ENCODE measurements at places on chromosomes 7 and 10.

DNA sequence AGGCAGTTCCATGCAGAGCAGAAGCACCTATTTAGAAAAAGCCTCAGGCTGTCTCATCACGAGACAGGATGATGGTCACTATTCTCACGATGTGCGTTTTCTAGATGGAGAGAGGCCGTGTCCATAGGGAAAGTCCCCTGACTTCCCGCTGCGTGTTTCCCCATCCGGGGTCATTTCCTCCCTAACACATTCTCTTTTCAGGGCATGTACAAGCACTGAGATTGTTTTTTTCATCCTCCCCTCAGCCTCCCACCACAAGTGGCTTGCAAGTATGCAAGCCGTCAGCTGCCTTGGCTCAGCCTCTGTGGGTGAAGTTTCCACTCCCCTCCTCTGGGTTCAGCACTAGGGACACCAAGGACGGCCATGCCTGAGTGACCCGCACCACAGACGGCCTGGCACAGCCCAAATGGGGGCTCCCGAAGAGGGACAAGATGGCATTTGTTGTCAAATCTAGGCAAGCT is 2.7 kb upstream of the CALML5 start:
- no peak for DNase-seq

DNA sequence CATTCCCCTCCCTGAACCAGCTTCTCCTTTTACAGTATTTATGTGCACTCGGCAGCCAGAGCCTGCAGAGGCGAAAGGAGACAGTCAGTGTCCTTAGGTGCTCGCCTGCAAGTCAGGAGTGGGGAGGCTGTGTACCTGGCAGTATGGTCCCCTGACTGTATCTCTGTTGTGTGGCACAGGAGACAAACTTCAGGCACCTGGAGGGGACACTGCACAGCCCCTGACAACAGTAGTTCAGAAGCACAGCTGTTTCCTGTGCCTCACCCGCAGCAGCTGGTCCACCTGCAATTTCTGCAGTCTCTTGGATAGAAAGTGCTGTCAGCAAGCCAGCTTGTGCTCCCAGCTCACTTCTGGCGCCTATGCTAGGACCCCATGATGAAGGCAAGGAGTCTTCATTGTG is 73.4 kb upstream of the LAMB4 start:
- no peak for DNase-seq

GRCh38 chr7:361680-362401 is 71.9 kb downstream of the FOXL3 start:
- no peak for DNase-seq

GRCh38 chr10:51183783-51184182 is 109.5 kb downstream of the PRKG1 start:
- no peak for DNase-seq

GRCh38 chr10:117619223-117619622 is 76.7 kb downstream of the EMX2 start:
- DNase-seq: no peak

GRCh38 chr7:78164459-78164858 is 365.9 kb downstream of the PHTF2 start:
- DNase-seq: no peak

- no peak for DNase-seq
These were observed 1.3 kb downstream of the CNNM2 start for GRCh38 chr10:102919246-102919959.

- no peak for DNase-seq
These were observed 425.7 kb upstream of the SEMA3D start for GRCh38 chr7:85612514-85612913.

DNA sequence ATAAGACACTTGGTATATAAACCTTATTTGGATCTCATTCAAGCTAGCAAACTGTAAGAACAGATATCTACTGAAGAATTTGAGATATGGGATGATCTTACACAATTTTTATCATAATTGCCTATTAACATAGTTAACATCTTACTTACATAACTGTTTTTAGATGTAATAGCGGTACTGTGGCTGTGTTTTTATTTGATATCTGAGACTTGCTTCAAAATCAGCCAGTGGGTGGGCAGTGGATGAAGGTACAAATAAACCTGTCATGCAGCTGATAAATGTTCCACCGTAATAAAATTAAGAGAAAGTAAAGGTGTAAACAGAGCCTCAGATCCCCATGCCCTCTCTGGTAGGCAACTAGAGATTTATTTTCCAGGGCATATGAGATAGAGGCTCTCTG is 28.4 kb upstream of the PTPRN2 start:
- DNase-seq: no peak

GRCh38 chr10:6195846-6196245 is 6.9 kb upstream of the PFKFB3 start:
- DNase-seq: no peak

DNA sequence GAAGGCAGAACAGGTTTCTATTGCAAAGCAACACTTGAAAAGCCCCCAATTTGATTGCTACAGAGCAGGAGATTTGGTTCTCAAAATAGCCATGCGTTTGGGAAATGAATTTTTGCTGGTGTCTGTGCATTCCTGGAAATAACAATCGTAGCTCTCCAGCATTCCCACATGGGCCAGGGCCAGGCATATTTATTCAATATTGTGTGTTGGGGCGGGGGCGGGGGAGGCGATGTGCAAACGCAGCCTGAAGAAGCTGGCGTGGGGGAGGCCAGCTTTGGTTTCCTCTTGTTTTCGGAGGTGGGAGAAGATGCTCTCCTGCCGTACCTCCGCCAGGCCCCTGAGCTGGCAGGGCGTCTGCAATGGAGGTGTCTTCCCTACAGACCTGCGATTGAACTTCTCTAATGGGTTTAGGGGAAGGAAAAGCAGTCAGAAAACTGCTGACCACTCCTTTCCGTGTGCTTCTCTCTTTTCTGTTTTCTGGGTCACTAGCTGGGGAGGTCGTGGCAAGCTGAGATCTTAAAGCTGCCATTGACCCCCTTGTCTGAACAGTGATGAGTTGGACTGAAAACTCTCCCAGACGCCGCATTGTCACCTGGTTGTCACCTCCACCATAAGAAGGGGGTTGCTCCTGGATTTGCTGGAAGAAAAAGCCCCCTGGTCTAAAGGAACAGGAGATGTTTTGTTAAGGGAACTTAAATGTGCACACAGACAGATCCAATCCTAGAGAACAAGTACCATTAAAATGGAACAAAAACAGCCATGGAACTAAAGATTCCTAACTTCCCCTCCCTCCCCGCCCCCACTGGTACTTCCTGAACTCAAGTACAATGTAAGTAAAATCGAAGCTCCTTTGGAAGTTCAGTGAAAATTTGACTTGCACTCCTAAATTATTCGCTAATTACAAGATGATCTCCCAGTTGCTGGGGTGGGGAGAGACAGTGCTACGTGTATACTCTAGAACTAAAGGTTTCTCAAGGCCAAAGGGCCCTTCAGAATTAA is 56.4 kb upstream of the HABP2 start:
- DNase-seq: no peak

DNA sequence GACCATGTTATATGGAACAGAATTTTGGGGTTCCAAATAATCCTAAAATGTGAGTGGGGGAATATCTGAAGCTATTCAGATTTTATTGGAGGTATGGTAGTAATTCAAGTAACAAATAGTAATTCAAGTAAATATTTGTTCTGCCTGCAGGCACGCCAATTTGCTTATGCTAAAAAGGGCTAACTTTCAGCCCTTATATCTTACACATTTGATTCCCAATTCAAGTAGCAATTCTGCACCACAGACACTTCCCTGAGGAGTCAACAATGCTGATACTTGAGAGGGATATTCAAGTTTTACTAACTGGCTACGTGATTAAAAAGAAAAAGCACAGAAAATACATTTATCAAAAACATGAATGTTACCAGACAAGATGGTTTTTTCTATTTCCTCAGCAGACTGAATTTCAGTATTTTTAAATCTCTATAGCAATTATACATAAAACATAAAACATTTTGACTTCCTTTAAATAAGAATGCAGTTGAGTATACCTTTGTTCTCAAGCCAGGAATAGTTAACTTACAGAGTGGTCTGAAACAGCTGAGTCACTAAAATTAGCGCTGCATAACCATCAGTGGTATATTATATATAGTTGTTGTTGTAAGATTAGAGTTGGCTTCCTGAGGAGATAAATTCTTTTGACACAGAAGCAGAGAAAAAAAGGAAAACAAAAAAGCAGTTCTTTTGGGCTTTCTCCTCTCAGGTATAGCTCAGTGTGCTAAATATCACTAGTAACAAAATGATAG is 33.9 kb downstream of the MTPN start:
- no peak for DNase-seq

DNA sequence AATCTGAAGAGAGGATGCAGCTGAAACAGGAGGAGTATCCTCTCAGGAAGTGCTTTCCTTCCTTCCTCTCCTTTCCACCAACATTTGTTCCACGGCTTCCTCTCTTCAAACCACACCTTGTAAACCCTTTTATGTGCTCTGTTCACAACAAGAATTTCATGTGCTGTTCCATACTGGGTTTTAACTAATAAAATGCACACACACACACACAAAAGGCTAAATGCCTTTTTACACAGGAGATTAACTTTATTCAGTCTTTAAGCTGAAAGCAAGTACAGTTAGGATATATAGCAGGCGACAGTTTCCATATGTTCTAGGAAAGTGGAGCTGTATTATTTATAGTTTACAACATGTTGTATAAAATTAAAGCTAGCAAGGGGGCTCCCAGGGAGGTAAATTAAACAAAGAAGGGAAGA is 106.7 kb downstream of the REEP3 start:
- DNase-seq: no peak

- peak; percentile 12 for DNase-seq
These were observed 472.0 kb downstream of the KCNMA1 start for GRCh38 chr10:77165445-77166208.

GRCh38 chr10:30346131-30346530 is 2.9 kb downstream of the MTPAP start:
- DNase-seq: no peak

GRCh38 chr7:158006841-158007696 is 580.6 kb downstream of the PTPRN2 start:
- no peak for DNase-seq

- no peak for DNase-seq
These were observed 124.7 kb downstream of the CNOT4 start for GRCh38 chr7:135385209-135385608.

DNA sequence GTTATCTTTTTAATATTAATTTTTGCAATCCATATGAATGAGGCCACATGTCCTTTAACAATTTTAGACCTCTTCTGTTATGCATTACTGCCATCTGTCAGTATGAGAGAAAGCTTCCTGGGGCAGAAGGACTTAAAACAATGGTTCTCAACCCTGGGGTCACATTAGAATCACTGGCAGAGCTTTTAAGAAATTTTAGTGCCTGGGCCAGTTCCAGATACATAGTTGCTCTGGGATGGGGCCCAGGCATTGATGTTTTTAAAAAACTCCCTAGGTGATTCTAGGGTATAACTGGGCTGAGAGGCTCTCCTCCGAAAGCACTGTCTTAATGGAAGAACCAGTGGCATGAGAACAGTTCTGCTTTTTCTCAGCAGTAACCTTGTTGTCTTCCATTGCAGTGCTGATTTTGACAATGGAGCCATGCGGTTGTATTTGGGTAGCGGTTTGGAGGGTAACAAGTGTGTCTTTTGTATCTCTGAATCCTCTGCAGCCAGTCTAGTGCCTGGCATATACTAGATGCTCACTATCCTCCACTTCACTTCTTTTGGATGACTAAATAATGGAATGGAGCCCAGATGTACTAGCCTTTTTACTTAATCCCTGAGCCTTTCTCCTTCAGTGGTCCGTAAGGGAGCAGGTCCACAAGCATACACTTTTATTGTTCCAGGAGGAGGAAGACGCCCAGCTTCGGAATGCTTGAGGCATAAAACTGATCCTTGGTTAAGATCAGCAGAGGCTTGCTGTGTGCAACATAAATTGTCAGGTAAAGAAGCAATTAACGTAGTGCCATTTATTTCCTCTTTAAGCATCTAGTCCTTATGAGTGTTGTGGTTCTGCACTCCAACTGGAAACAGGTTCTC is 227.1 kb downstream of the AUTS2 start:
- no peak for DNase-seq

GRCh38 chr7:3578399-3578798 is 277.3 kb downstream of the SDK1 start:
- DNase-seq: no peak

DNA sequence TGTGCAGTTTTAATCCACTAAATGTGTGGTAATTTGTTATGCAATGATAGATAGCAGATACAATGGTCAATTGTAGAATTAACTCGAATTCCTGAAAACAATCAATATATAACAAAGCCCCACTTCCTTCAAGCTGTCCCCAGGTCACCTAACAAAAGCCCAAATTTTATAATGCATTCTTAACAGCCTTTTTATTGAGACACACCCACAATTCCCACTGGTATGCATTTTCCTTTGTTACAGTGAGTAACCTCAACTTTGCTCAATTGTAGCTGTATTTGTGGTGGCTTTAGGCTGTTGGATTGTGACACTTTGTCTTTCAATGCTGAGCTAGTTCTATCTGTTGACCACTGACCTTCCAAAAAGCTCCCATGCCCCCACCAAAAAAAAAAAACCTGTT is 279.8 kb upstream of the CACNA2D1 start:
- DNase-seq: no peak

DNA sequence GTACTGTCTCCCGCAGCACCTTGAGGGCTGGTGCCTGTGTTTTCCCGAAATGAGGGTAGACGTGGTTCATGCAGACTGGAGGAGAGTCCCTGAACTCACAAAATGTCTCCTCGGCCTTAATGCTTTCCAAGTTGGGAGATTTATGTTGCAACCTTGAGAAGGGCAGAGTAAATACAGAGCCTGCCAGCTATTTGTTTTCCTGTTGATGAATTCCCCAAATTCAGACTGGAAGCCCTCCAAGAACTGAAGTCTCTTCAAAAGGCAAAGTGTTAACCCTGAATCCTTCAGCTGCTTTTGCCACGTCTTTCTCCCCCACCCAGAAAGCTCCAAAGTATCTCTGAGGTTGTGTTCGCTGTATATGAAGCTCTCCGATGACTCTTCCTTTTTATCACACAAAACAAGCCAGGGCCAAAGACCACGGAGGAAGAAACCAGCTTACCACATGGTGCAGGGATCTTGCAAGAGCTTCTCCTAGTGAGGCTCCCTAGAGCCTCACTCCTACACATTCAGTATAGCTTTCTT is 254.7 kb upstream of the NFE2L3 start:
- DNase-seq: no peak

- DNase-seq: no peak
These were observed 683.2 kb upstream of the IGFBP3 start for GRCh38 chr7:46604241-46604661.

GRCh38 chr7:78605119-78605518 is 806.5 kb downstream of the PHTF2 start:
- DNase-seq: no peak

DNA sequence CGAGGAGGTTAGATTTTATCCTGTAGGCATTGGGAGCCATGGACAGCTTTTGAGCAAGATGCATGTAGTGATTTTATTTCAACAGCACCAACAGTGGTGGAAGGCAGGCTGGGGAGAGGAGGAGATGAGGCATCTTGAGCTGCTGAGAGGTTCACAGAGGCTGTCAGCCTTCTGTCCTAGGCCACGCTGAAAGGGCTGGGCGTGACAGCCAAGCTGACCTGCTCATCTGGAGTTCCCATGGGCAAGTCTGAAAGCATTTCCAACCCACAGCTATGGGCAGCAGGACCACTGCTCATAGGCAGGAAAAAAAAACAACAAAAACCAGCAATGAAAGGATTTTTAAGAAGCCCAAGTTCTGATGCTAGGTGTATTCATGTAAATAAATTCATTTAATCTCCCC is 7.7 kb downstream of the NEURL1 start:
- DNase-seq: no peak
